ENCODE measurements at places on chromosomes 4 and X. TPM values are rescaled to one million over a fixed set of nuclear protein-coding genes. Genes with fewer than 3 reads are reported as not detected.

Gene CDX4
- not detected for total RNA-seq

Gene F8A3
- total RNA-seq: not detected

Gene GAB1
- 31.0 TPM for total RNA-seq

Gene NMU
- not detected for total RNA-seq

Gene GPR34
- 1.5 TPM for total RNA-seq

Gene IQCM
- not detected for total RNA-seq

Gene ARHGEF38
- not detected for total RNA-seq

Gene DCAF12L2
- total RNA-seq: not detected

Gene ZNF674
- 2.3 TPM for total RNA-seq

Gene MAGEA2
- total RNA-seq: not detected

All from ascending aorta (tissue), 2 donors.